ENCODE measurements at places on chromosomes 1 and 21. TPM values are rescaled to one million over a fixed set of nuclear protein-coding genes. Genes with fewer than 3 reads are reported as not detected.
A peak's percentile ranks its signal among the peaks of the same experiment; 100 is the strongest.

DNA sequence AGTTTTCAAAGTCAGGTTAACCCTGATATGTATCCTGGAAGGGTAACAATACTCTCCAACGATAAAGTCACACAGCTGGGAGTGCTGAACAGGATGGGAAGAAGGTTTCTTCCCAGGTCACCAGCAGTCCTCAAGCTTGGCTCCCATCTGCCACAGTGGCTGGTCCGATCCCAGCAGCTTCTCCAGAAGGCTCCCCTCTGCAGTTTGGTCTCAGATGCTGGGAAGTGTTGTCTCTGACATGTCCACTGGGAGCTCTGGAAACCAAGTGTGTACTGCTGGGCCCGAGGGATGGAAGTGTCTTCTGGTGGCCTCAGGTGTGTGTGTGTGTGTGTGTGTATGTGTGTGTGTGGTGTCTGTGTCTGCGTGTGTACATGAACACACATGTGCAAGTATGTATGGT, 16.4 kb upstream of the GNL2 start:
- DNase-seq, result no peak

DNA sequence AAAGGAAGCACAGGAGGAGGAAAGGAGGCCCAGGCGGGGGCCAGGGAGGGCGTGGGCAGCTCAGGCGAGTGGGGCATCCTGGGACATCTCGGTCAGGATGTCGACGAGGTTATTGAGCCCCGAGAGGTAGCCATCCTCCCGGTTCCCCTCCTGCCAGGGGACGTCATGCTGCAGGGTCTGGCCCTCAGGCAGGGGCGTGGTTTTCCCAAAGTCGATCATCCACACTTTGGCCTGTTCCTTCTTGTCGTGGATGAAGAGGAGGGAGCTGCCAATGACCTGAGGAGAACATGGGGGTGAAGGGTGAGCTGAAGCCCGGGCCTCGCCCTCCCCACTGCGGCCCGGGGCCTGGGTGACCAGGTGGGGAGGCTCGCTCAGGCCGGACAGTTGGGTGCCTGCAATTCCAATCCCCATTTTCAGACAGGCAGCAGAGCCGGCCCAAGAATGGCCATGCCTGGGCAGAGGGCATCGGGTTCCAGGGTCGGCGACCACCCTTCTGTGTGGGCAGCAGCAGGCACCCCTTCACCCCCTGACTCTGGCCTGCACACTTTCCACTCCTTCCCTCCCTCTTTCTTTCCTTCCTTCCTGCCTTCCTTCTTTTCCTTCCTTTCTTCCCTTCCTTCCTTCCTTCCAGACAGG, 86.2 kb downstream of the STUM start:
- no peak for DNase-seq

- peak; percentile 61 for DNase-seq
These were observed 57.4 kb upstream of the MTF2 start for GRCh38 chr1:93021539-93022134.

- peak; percentile 51 for DNase-seq
These were observed 136.8 kb downstream of the RUNX1 start for GRCh38 chr21:34912022-34912945.

GRCh38 chr1:183370399-183371058, 47.7 kb downstream of the NMNAT2 start:
- DNase-seq, result no peak

GRCh38 chr21:35467566-35467965, 418.5 kb upstream of the RUNX1 start:
- DNase-seq, result no peak

DNA sequence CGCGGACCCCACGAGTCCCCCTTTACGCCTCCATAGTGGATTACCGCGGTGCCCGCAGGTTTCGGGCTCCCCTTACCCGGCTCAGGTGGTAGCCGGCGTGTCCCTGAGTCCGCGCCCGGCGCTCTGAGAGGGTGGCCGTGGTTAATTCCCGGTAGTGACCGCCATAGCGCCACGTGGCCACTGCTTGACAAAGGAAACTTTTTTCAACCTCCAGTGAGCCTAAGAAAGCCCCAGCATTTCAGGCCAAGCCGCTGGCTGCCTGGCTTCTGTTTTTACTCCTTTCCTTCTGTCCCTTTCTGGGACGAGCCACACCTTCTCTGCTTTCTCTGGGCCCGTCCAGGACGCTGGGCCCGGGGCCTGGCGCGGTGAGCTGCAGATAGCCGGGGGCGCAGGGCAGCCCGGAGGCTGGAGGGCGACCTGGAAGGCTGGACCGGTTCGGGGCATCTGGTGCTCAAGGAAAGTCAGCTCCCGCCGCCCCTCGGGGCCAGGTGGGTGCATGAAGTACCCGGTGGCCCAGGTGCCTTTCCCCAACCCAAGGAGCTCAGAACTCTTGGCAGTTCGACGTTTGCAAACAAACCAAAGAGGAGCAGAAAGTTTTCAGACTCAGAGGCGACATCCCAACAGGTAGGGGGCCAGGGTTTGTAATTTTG, 540 bp upstream of the C1orf198 start:
- peak; percentile 50 for DNase-seq

DNA sequence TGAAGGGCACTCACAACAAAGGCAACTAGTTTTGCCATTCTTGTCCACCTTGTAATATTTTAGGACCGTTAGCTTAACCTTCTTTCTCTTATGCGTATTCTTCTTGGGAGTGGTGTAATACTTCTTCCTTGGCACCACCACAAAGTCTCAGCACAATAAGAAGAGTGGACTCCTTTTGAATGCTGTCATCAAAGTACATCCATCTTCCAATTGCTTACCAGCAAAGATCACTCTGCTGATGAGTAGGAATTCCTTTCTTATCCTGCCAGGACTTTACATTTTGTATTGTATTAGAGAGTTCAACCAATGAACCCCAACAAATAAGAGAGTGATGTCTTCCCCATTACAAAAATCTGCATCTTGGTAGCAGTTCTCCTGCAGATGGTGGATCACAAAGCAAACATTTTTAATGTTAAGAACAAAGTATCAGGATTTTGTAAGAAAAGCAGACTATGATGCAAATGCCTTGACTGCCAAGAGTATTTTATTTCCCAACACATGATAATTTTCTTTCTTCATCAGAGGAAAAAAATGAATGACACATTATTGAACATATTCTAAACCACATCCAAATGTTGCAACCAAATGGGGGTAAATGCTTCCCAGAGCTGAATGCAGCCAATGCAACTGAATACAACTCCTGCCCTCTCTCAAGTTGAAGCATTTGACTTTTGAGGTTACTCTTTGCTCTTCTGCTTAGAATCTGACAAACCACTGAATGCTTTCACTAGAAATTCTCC, 5.1 kb upstream of the ARNT start:
- DNase-seq, result peak; percentile 32

GRCh38 chr1:214002060-214002459, 14.3 kb downstream of the PROX1 start:
- DNase-seq, result no peak

GRCh38 chr1:65850281-65850680, 57.6 kb downstream of the PDE4B start:
- peak; percentile 52 for DNase-seq

DNA sequence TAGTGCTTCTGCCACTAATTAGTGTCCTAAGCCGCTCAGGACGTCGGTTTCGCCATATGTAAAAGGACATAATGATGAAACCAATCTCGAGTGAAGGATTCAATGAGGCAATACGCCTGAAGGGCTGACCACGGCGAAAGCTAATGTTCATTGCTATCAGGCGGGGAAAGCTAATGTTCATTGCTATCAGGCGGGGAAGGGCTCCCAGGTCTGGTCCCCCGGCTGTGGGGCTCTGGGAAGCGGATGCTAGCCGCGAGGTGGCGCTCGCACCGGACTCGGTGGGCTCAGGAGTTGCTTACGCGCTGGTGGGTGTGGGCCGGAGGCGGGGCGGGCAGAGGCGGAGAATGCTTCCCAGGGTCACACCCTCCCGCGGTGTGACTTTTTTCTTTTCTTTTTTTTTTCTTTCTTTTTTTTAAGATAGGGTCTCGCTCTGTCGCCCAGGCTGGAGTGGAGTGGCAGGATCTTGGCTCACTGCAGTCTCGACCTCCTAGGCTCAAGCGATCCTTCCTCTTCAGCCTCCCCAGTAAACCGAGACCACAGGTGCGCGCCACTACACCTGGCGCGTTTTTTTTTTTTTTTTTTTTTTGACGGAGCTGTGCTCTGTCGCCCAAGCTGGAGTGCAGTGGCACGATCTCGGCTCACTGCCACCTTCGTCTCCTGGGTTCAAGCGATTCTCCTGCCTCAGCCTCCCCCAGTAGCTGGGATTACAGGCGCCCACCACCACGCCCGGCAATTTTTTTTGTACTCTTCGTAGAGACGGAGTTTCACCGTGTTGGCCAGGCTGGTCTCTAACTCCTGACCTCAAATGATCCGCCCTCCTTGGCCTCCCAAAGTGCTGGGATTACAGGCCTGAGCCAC, 1.1 kb upstream of the PEAR1 start:
- DNase-seq, result peak; percentile 89

DNA sequence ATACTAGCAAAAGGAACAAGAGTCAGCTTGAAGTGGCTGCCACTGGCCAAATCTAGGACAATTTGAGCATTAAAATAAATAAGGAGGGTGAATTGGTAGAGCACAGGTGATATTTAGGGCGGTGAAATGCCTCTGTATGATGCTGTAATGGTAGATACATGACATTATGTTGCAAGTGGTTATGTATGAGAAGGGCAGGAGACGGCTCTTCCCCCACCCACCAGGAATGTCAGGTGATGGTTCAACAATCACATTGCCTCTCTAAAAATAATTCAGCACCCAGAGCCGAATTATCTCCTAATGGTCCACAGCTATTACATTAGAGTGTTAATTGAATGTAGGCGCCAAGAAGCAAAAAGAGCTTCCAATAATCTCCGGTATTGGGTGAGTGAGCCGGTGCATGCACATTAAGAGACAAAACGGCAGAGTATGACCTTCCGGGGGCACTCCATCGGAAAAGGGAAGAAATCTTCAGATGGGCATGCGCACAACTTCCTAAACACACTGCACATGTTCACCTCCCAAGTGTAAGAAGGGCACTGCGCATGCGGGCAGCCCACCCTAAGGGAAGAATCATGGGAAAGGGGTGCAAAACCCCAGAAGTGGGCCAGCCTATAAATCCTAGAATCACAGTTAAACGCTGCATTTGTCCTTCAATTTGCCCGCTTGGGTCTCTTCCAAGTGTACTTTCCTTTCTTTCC, 6.8 kb upstream of the IFNAR1 start:
- no peak for DNase-seq

GRCh38 chr1:154952664-154953063, 3.2 kb downstream of the PBXIP1 start:
- no peak for DNase-seq

- DNase-seq, result no peak
These were observed 18.4 kb upstream of the RCAN3 start for GRCh38 chr1:24484199-24484598.

DNA sequence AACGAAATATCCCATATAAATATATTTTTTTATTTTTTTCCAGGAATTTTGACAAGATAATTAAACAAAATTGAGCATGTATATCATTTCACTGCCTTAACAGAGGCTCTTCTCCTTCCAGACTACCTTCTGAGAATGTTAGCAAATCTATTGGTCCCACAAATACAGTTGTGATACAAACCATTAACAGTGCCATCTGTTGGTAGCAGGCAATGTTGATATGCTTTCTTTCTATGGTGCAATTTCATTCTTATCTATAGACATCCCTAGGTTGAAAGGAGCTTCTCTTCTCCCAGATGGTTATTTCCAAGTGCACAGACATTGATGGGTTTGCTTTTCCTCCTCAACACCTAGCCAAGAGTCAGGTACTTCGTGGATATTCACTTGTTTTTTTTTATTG, 303.6 kb downstream of the USH2A start:
- peak; percentile 59 for DNase-seq

- peak; percentile 75 for DNase-seq
These were observed 18.4 kb downstream of the CCT3 start for GRCh38 chr1:156319664-156320063.

DNA sequence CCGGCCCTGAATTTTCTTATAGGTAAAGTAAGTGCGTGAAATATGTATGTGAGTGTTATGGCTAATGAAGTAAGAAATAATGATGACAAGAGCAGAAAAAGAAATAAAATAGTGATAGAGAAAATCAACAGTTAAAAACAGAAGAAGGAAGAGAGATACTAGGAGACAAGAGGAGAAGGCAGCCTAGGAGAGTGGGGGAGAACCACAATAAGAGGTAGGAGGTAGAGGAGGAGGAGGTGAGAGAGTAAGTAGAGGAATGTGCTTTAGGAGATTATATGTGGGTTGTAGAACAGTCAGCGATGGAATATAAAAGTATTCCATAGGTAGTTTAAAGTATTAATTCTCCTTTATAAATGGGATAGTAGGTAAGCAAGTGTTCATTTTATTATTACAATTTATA, 861.5 kb upstream of the B3GALT2 start:
- no peak for DNase-seq

DNA sequence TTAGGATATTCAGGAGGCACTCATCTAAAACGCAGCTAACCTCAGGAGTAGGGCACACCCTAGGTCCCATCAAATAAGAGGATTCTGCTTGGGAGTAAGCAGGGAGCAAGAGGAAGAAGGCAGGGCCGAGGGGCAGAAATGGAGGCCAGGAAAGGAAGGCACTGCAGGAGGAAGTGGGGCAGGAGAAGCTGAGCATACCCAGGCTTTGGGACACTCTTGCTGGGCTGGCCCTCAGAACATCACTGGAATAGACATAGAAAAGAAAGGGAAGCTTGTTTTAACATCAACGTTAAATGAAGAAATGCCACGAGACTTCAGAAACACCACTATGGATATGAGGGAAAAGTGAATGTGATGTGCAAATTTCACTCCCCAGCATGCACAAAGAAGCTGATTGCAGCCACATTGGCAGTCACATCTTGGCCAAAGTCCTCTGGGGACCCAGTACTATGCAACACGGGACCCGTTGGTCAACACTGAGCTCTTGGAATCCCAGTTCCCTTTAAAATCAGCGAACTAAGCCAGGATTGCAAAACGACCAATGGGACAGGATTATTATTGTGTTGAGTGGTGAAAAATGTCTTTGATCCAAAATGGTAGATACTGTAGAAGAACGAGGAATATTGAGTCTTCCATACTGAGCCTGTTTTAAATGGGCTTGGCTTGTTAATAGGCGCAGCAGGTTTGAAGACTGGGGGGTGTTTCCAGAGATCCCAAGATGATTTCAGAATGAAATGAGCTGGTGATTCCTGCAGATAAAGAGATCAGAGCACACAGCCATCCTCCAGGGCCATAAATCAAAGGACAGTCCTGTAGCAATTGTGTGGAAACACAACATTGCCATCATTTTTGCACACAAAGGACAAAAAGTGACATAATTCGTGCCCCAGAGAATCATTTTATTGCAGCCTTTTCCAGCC, 152.4 kb downstream of the TOMM20 start:
- no peak for DNase-seq

- no peak for DNase-seq
These were observed 2.8 kb downstream of the SSBP3 start for GRCh38 chr1:54403405-54403804.

The MAP3K21 gene
- total RNA-seq, result 2.3 TPM

The EPB41 gene
- 26.3 TPM for total RNA-seq

The KRTCAP2 gene
- total RNA-seq, result 326 TPM

The CYP4B1 gene
- total RNA-seq, result not detected

The CRNN gene
- not detected for total RNA-seq

The SPRR2F gene
- 0.51 TPM for total RNA-seq

The KRTAP19-5 gene
- not detected for total RNA-seq

The CHODL gene
- total RNA-seq, result not detected

The FRRS1 gene
- total RNA-seq, result 8.9 TPM
